HT-29 (cell line): ENCODE measurements at places on chromosomes 3 and 15. TPM values are rescaled to one million over a fixed set of nuclear protein-coding genes. Genes with fewer than 3 reads are reported as not detected.

The LRRIQ4 gene
- not detected in 2 replicates for total RNA-seq

The MUSTN1 gene
- total RNA-seq: not detected in 2 replicates

The TRANK1 gene
- 0.13 and 6.4 TPM in 2 replicates for total RNA-seq

The EIF4E3 gene
- 0.21 and 0.28 TPM in 2 replicates for total RNA-seq

The TMEM108 gene
- not detected in 2 replicates for total RNA-seq

The ZNF662 gene
- not detected in 2 replicates for total RNA-seq

The ZNF654 gene
- 1.0 and 1.1 TPM in 2 replicates for total RNA-seq

The TGM4 gene
- not detected in 2 replicates for total RNA-seq

DNA sequence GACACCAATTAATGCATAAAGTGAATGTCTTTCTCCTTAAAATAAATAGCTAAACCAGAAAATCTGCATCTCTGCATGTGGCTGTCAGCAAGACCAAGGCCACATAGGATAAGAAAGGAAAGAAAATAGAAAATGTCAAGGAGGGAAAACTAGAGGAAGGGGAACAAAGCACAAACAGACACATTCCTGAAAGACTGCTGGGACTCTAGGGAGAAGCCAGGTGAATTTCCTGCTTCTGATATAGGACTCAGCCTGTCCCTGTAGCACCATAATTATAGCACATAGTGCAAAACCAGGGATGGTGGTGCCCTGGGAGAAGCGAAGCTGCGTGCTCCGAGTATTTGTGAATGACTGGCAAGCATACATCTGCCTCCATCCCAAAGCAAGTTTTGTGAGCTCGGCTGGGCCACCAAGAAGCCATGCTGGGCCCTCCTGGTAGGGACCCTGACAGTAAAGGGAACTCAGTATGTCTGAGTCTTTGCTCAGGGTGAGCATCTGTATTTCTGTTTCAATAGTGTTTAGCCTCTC lies 14.2 kb downstream of the FSTL1 start:
- no peak for DNase-seq

GRCh38 chr3:118945834-118946233 lies 88.8 kb downstream of the IGSF11 start:
- DNase-seq: no peak

GRCh38 chr15:86295511-86295910 lies 215.8 kb downstream of the AGBL1 start:
- DNase-seq: no peak

DNA sequence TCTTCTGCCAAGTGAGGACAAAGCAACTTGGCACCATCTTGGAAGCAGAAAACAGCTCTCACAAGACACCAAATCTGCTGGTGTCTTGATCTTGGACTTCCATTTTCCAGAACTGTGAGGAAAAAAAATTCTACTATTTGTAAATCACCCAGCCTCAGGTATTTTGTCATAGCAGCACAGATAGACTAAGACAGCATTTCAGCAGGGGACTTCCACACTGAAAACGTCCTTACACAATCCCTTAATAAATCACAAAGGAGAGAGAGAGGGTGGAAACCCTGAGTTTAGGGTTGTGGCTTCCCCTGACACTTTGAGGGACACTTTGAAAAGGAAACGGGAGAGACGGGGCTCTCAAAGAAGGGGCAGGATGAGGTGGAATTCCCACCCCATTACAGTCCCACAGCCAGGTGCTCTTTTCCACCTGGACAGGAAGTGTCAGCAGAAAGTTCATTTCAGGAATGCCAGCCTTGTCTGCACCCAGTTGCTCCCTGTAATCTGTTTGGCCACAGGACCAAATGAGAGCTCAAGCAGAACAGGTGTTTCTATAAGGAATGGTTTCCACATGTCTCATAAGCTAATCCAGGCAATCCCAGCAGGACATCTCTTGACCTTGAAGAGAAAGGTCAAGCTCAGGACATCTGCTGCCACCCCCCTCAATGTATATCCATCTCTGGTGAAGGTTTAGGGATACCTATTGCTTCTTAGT lies 51.3 kb downstream of the MYLK start:
- DNase-seq: no peak

GRCh38 chr15:70473581-70474370 lies 289.6 kb downstream of the UACA start:
- DNase-seq: no peak

DNA sequence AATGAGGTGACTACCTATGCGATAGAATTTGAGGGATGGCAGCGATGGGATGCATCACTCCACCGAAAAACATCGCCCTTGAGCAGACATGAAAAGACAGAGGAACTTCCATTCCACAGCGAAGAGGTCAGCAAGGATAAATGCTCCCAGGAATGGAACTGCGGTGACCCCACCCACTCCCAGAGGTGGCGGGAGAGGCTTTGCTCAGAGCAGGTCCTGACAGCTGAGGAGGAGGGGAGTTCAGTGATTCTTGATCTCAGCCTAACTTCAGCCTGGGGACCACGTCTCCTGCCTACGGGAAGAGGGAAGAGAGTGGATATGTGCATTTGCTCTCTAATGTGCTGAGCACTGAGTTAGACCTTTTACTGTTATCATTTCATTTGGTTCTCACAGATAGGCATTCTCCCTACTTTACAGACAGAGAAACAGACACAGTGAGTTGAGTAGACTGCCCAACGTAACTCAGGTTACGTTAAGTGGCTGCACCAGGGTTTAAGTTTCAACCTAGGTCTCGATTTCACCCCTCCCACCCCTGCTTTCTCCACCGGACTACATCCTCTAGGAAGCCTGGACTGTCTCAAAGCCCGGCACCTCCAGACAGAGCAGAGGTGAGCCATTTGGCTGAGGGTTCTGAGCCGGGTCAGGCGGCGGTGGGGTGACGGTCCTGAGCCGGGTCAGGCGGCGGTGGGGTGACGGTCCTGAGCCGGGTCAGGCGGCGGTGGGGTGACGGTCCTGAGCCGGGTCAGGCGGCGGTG lies 170.0 kb downstream of the RAB11A start:
- no peak for DNase-seq

- DNase-seq: no peak
These were observed 106.3 kb upstream of the IL12A start for GRCh38 chr3:159882367-159882766.

DNA sequence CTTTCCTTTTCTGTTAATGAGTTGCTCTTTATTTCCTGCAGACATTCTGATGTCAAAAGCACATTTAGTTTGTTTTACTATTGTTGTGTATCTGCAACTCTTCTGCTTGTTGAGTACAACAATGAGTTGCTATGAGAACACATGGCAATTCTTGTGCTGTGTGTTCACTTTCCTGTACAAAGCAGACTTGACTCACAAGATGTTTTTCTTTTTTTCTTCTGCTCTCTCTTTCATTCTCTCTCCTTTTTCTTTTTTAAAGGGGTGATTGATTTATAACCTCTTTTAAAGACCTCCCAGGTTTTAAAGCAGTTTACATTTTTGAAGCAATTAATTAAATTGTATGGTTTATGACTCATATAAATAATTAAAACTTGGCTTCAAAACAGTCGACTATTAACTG lies 31.6 kb upstream of the ABHD10 start:
- DNase-seq: no peak

GRCh38 chr3:190326930-190327329 lies 4.7 kb upstream of the CLDN1 start:
- no peak for DNase-seq

- DNase-seq: no peak
These were observed 123.0 kb upstream of the NR2F2 start for GRCh38 chr15:96207377-96208006.

- no peak for DNase-seq
These were observed 6.3 kb downstream of the ADGRG7 start for GRCh38 chr3:100615684-100616083.

DNA sequence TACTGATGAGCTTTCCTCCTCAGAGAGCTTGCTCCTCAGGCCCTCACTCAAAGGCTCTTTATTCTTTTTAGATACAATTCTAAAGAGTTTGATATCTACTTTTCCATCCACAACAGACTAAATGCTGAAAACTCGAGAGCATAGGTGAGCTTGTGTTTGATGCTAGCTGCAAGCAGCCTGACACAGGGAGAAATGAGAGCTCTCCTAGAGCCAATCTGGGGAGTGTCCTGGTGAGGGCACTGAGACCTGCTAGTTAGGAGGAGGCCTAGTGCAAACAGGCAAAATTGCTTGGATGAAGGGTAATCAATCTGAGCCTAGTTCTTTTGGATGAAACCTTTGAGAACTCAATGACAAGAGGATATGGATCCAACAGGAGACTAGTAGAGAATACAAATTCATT lies 300.8 kb downstream of the ZBTB20 start:
- DNase-seq: no peak

DNA sequence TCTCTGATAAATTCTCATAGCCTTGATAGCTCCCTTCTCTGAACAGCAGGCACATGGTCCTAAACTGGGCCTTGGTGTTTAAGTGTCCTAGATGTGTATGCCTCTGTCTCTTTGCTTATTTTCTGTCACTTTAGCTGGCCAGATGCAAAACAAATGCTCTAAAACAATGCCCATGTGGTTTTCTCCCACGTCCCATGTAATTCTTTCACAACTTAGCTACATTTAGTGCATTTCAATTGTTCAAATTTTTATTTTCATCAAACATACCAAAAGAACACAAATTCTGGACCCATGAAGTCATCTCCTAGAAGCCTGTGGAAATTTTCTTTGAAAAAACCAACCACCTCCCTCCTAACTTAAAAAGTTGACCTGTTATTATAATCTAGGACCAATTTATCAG lies 491.3 kb upstream of the AGTR1 start:
- no peak for DNase-seq

GRCh38 chr15:89766357-89767311 lies 9.5 kb upstream of the MESP2 start:
- no peak for DNase-seq

GRCh38 chr3:159532577-159532976 lies 456.1 kb upstream of the IL12A start:
- no peak for DNase-seq

- DNase-seq: peak; percentile 37
These were observed 8.9 kb upstream of the FURIN start for GRCh38 chr15:90859234-90860131.

GRCh38 chr3:126358816-126359181 lies 1.6 kb upstream of the KLF15 start:
- no peak for DNase-seq

- no peak for DNase-seq
These were observed 438 bp downstream of the SHOX2 start for GRCh38 chr3:158105710-158106253.

GRCh38 chr3:156518726-156519125 lies 36.2 kb downstream of the SSR3 start:
- no peak for DNase-seq

DNA sequence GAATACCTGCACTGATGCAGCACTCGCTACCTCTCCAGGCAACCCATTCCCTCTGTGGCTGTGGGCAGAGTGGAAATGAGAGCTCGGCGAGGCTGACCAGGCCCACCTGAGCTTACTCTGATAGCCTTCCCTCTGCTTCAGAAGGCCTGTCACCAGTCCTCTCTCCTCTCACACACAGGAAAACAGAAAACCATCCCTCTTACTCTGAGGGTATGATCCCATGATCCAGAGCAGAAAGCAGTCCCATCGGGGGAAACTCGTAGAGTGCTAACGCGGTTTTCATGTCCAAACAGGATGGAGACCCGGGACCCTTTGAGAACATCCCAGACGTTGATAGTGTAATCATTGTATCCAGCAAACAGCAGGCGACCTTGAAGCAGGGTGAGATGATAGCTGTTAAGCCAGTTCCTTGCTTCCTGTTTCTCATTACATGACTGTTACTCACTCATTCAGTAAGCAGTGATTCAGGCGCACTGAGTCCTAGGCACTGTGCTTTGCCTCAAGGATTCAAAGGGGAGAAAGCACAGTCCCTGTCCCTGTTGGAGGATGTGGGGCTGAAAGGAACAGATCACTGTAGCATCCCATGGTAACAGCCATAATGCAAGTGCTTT lies 11.8 kb upstream of the BCL2L10 start:
- no peak for DNase-seq

DNA sequence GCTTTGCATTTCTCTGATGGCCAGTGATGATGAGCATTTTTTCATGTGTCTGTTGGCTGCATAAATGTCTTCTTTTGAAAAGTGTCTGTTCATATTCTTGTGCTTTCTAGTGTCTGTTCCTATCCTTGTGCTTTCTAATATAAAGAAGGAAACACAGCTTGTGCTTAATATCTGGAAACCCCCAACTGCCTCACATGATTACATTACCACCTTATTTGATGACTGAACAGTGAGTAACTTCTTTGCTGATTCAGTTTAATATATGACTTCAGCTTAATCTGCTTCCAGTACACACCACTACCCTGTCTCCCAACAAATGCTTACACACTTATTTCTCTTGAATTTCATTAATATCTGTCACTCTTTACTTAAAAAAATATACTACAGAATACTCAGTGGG lies 835.1 kb downstream of the EDEM1 start:
- DNase-seq: no peak

GRCh38 chr3:100073714-100074307 lies 40.5 kb downstream of the FILIP1L start:
- DNase-seq: no peak

GRCh38 chr3:27200721-27201489 lies 168.3 kb downstream of the NEK10 start:
- peak; percentile 77 for DNase-seq

DNA sequence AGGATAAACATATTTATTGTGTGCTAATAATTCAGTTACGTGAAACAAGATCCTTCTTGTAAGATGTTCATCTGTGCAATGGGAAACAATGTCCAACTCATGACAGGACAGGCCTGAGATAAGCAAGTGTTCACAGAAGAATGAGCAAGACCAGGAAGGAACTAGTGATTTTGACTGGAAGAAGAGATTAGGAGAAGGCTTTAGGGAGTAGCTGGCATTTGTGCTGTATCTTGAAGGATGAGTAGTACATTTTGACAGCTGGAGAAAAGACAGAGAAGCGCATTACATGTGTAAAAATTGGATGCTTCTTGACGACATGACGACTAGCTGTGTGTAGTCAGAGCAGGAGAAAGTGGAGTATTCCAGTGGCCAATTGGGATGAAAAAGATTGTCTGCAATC lies 48.4 kb downstream of the GBE1 start:
- DNase-seq: no peak

DNA sequence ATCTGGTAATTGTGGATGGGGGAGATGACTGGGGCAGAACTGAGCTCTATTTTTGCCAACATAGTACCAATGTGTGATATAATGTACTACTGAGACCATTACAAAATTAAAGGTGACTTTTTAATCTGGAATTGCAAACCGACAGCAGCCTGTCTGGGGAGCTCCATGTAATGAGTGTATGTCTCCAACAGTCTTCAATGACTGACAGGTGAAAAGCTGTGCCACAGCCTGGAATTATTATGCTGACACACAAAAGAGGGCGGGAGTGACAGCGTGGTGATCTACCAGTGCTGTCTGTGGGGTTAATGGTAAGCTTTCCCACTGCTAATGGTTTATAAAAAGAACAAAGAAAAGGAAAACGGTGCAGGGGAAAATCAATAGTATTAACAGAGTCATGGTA lies 143.4 kb downstream of the CLSTN2 start:
- DNase-seq: no peak
